ENCODE measurements at places on chromosomes 3 and 15.

- H3K4me1 ChIP-seq = peaks cover 4% of the 10 kb centered on the region
- H3K27ac ChIP-seq = no peak overlapping the region
- H3K36me3 ChIP-seq = no peaks in the 10 kb centered on the region
- H3K27me3 ChIP-seq = peaks cover 3% of the 10 kb centered on the region
Observed at GRCh38 chr3:195046441-195046840, 224.5 kb downstream of the XXYLT1 start.

DNA sequence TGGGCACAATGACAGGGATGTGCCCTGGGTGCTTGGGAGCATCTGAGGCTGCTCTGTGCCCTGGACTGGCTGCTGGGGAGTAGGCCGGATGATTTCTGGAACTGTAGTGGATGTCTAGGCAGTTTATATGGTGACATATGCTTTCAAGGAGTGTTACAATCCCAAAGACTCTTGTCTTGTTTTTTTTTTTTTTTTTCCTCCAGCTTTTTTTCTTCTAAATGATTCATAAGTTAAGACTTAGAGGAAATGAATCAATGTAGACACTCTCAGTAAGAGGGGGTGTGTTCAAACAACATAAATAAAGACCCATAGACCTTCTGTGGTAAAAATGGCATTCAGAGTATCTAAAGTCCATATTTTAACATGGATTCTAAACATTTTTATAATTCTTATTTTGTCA, 706.1 kb upstream of the GOLIM4 start:
- H3K27ac ChIP-seq = no peak overlapping the region
- H3K27me3 ChIP-seq = no peaks in the 10 kb centered on the region
- no peak overlapping the region for H3K4me3 ChIP-seq
- H3K4me1 ChIP-seq = no peaks in the 10 kb centered on the region
- DNase-seq = no peak

DNA sequence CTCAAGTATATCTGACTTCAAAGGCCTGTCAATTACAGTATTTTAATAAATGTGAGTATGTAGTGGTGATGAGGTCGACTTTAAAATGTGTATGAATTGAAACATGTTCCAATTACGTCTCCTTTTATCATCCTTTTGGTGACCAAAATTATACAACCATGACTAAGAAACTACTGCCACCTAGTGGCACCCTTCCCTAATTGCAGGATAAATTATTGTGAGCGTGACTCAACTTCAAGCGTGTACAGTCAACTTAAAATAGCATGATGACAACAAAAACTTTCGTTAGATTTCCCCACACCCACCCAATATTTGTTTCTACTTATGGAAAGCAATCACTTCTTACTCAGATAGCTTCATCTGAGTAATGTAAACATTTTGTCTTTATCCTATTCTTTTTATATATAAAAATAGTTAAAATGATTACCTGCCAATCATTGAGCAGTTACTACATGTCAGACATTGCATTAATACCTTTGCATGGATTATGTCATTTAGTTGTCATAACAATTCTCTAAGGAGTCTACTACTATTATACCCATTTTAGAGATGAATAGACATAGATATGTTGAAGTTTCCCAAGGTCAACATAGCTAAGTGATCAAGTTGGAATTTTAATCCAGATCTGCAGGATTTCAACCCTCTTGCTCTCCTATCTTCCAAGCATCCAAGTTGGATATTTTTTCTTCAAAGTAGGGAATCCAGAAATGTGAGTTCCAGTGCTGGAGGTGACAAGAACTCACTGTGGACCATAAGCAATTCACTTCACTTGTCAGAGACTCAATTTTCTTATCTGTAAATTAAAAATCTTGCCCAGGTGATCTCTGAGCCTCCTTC, 106.0 kb downstream of the MEX3B start:
- H3K4me3 ChIP-seq = no peak overlapping the region
- peaks cover 14% of the 10 kb centered on the region for H3K27me3 ChIP-seq
- no peak overlapping the region for H3K27ac ChIP-seq

GRCh38 chr3:31392568-31392967, 140.2 kb upstream of the STT3B start:
- H3K36me3 ChIP-seq = peaks cover 6% of the 10 kb centered on the region
- H3K27me3 ChIP-seq = peaks cover 12% of the 10 kb centered on the region
- H3K4me3 ChIP-seq = no peak overlapping the region
- no peak overlapping the region for H3K27ac ChIP-seq

- no peak overlapping the region for H3K27ac ChIP-seq
- H3K27me3 ChIP-seq = peaks cover 13% of the 10 kb centered on the region
- H3K36me3 ChIP-seq = peaks cover 2% of the 10 kb centered on the region
- DNase-seq = no peak
- peaks cover 3% of the 10 kb centered on the region for H3K4me1 ChIP-seq
- no peak overlapping the region for H3K4me3 ChIP-seq
Observed at GRCh38 chr15:82040862-82041261, 5.0 kb downstream of the MEX3B start.

GRCh38 chr3:141663993-141664392, 74.1 kb upstream of the RNF7 start:
- H3K27me3 ChIP-seq = peaks cover 16% of the 10 kb centered on the region
- no peak for DNase-seq
- H3K4me3 ChIP-seq = no peak overlapping the region
- no peaks in the 10 kb centered on the region for H3K4me1 ChIP-seq
- peaks cover 2% of the 10 kb centered on the region for H3K36me3 ChIP-seq

Measured in memory B cell (primary cell).